ENCODE measurements at places on chromosomes 6 and 20. TPM values are rescaled to one million over a fixed set of nuclear protein-coding genes. Genes with fewer than 3 reads are reported as not detected.

ZBTB46 gene
- total RNA-seq = under 0.01 TPM

KHDC1L gene
- not detected for total RNA-seq

CAP2 gene
- 0.20 TPM for total RNA-seq

SLC35F1 gene
- not detected for total RNA-seq

MEP1A gene
- not detected for total RNA-seq

VSTM2L gene
- 0.20 TPM for total RNA-seq

MRAP2 gene
- total RNA-seq = 1.4 TPM

HTR1B gene
- 0.20 TPM for total RNA-seq

NR2E1 gene
- total RNA-seq = not detected

ARFGEF2 gene
- 34.4 TPM for total RNA-seq

ARHGAP40 gene
- total RNA-seq = not detected
